Fibroblast of villous mesenchyme (primary cell): ENCODE measurements at places on chromosomes 2 and 18. TPM values are rescaled to one million over a fixed set of nuclear protein-coding genes. Genes with fewer than 3 reads are reported as not detected.
A peak's percentile ranks its signal among the peaks of the same experiment; 100 is the strongest.

DNA sequence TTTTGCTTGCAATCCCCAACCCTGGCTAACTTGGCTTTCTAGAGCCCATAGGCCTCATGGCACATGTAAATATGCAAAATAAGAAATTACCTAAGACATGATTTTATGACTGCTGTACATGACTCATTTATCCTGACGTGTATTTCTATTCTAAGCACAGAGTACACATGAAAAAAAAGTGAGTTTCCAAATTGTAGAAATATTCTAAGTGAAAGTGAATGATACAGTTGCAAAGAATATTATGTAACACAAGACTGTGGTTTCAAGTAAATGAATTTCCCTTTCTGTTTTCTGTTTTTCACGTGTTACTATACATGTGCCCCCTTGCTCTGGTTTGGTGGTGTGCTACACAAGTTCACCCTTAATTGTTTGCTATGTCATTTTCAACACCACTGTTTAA lies 162.4 kb downstream of the LRP1B start:
- peak; percentile 0 for DNase-seq

- no peak for DNase-seq
Measured at GRCh38 chr18:30588673-30589164, 453.8 kb downstream of the DSC3 start.

- peak; percentile 7 for DNase-seq
Measured at GRCh38 chr2:71631411-71631931, 178.1 kb downstream of the DYSF start.

DNA sequence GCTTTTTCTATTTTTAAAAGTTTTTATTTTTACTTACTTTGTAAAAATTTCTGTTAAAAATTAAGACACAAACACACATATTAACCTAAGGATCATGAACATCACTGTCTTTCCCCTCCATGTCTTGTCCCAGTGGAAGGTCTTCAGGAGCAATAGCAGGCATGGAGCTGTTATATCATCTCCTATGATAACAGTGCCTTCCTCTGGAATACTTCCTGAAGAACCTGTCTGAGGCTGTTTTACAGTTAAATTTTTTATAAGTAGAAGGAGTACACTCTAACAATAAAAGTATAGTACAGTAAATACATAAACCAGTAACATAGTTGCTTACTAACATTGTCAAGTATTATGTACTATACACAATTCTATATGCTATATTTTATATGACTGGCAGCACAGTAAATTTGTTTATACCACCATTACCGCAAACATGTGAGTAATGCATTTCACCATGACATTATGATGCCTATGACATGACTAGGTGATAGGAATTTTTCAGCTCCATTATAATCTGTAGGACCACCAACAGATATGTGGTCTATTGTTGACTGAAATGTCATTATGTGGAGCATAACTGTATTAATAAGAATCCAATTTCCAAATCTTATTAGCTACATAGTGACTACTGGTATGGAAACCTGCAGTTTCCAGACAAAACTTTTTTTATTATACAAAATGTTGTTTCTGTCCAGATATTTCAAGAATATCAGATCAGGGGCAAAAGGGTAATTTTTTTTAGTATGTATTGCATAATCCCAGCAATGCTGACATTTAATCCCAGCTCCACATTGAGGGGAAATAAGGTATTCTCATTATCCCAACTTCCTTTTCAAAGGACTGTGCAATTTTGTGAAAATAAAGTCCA lies 337.2 kb upstream of the SLC39A10 start:
- no peak for DNase-seq

DNA sequence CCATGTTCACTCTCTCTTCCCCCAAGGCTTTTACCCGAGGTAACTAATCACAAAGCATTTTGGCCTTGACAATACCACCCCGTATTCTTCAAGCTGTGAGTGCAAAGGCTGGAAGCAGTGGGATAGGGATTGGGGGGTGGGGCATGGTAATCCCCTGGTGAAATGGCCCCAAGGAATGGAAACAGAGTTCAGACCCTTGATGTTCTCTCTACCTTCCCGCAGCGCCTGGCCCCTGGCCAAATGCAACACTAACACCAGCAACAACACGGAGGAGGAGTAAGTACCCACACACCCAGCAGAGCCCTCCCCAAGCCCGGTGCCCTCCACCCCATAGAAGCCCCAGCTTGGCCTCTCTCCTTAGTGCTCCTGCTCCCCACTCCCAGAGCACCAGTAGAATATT lies 36.9 kb downstream of the CNGA3 start:
- no peak for DNase-seq

B4GALT6 gene
- 2.9 and 8.6 TPM in 2 replicates for total RNA-seq

DNA sequence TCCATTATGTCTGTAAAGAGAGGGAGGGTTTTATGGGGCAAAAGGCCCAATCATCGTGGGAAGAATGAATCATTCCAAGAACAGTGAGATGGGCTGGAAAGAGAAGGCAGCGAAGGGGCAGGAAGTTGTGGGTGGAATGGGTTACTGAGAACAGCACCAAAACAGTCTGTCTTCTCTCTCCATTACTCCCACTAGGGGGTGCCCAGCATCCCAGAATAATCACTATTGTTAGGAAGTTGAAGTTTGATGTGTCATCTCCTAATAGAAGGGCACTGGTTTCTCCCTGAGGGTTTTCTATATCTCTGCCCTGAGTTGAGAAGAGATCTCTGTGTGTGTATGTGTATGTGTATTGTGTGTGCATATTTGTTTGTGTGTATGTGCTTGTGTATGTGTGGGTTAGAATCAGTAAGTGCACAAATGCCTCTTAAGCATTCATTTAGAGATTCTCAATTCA lies 76.6 kb upstream of the MAP4K3 start:
- DNase-seq = peak; percentile 95

- DNase-seq = peak; percentile 82
Measured at GRCh38 chr18:75247611-75248421, 37.2 kb downstream of the TSHZ1 start.

DNA sequence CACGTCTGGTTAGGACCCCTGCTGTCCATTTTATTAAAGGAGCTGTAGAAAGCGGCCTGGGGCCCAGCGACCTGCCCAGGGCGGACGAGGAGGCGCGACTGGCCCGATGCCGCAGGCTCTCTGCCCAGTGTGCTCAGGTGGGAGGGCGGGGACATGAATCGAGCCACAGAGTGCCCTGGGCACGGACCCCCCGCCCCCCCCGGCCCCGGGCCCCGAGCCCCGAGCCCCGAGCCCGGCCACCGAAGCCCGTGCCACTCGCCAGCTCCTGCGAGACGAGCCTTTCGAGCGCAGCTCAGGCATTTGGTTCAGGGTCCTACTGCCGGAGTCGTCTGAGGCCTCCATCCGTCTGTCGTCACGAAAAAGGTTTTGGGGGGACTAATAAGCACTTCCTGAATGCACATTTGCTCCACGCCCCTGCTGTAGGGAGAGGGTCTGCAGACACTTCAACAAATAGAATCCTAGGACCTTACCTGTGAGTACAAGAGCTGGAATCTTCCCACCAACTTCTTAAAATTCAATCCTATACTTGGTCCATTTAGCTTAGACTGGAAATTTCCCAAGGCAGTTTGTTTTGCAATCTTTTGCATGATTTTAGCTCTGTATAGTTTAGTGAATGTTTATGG lies 602 bp upstream of the ADAM17 start:
- DNase-seq = peak; percentile 70

CFC1 gene
- not detected in 2 replicates for total RNA-seq

DNA sequence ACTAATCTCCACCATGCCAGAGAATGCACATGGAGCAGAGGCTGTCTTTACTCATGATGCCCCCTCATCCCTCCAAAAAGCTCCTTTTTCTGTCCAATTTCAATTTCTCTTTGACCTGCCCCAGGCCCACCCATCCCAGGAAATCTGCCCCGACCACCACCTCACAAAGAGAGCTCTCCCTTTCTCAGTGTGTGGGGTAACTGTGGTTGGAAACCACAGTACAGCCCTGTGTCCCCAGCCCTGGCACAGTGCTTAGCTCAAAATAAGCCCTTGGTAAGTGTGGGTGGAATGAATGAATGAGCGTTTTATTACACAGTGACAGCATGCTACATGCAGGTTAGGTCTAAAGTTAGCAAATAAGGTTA lies 43.7 kb upstream of the CAB39 start:
- DNase-seq = no peak

GRCh38 chr2:111951486-111951885 lies 53.1 kb downstream of the MERTK start:
- no peak for DNase-seq

- DNase-seq = no peak
Measured at GRCh38 chr2:64659252-64659651, 5.5 kb upstream of the SERTAD2 start.

TRIM43B gene
- not detected in 2 replicates for total RNA-seq

DYNAP gene
- total RNA-seq = not detected in 2 replicates
